BE2C (cell line): ENCODE measurements at places on chromosomes 16 and 17.

GRCh38 chr17:77400445-77400870 is 259.7 kb downstream of the SEC14L1 start:
- peak; percentile 96 for DNase-seq

DNA sequence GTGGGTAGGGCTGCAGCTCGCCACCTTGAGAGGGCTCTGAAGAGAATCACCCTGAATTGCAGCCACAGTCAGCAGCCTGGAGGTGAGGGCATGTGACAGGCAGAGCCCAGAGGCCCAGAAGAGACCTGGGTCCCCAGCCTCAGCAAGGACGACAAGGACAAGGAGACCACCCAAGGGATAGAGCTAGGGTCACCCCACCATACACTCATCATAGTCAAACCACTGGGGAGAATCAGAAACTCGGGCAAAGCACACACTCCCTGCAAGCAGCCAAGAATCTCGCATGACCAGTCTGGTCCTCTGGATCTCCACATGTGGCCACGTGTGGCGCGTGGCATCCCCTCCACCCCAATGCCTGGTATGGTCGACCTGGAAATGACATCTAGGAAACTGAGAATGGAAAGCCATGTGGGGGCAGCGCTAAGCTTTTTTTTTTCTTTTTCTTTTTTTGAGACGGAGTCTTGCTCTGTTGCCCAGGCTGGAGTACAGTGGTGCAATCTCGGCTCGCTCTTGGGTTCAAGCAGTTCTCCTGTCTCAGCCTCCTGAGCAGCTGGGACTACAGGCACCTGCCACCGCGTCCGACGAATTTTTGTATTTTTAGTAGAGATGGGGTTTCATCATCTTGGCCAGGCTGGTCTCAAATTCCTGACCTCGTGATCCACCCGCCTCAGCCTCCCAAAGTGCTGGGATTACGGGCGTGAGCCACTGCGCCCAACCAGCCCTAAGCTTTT is 4.6 kb upstream of the SPHK1 start:
- no peak for DNase-seq

DNA sequence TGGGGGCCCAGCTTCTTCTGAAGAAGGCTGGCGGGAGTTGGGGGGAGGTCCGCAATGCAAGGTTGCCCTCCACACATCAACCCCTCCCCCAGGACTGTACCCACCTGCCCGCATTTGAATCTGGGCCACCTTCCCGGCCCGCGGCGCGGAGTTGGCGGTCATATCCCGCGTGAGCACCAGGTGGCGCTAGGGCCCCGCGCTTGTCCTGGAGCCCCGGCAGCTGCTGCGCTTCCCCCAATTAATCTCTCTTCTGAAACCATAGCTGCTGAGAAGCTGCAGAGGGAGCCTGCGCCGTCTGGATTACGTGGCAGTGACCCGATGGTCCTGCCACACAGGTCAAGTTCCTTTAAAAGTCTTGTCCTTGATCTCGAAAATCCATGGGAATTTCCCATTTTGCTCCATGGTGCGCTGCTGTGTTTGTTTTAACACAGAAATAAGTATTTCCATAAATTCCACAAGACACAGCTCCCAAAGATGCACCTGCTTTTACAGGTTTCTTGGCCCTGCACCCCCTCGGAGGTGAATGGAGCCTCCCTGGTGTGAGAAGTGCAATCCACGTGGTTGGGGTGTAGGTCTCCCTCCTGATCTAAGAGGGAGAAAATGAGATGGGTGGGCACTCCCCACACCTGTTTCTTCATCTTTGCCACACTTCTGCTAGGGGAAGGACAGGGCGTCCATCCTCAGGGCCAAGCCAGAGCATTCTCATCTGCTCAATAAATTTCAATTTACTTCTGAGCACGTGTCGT is 22.1 kb downstream of the COX4I1 start:
- peak; percentile 78 for DNase-seq

GRCh38 chr16:49994006-49994405 is 31.0 kb upstream of the CNEP1R1 start:
- DNase-seq, result no peak

- no peak for DNase-seq
Observed at GRCh38 chr16:79988721-79989220, 388.2 kb upstream of the MAF start.

- no peak for DNase-seq
Observed at GRCh38 chr16:4876646-4877379, 29.5 kb downstream of the UBN1 start.

- peak; percentile 94 for DNase-seq
Observed at GRCh38 chr16:69565671-69566239, at the start of gene NFAT5. NFAT5 (plus strand) TSS chr16:69565966; CDS start chr16:69566302, 336 bp downstream.

DNA sequence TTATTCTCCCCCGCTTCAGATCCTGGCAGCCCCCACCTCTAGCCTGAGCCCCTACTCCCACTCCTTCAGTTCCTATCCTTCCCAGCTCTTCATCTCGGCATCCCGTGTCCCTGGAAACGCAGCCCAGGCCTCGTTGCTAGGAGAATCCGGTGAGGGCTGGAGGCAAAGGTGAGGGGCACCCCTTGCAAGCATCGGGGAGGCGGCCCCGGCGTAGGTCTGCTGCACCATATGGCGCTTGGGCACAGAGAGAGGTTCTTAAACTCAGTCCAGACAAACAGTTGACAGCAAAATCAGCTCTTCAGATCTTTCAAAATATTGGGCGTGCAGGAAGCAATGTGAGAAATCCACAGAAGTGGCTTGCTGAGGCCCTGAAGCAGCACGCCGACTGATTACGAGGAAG is 15.0 kb downstream of the SLC38A8 start:
- no peak for DNase-seq

DNA sequence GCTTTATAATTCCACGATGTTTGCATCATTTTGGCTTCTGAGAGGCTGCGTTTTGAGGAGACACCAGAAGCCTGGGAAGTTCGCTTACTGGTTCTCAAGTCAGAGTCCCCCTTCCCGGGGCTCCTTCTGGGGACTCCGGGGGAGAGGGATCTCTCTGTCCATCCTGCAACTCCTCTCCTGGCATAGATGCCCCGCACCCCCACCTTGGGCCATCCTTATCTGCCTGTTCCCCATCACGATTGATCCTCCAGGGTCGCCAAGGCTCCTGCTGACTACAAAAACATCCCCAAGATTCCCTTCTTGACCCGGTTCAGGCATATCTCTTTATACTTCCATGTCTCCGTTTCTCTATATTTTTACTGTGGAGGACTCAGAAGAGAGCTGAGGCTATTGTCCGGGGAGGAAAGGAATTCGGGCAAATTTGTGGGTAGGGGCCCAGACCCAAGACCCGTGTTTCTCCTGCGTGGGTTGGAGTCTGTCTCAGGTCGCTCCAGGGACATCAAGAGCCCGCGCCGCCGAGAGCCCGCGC is 18.4 kb upstream of the HOXB13 start:
- no peak for DNase-seq

DNA sequence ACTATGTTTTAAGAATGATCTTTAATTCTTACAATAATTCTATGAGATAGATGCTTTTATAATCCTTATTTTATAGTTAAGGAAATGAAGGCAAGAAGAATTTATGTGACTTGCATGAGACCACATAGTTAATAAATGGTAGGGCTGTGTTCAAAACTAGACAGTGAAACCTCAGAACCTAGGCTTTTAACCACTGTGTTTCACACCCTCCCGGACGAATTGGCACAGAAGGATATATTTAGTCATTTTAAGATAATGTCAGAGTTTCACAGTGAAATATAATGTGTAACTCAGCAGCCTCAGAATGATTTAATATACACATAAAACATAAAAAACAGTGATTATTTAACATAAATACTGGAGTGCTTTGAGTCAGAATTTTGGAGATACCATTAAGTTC is 57.0 kb downstream of the NSRP1 start:
- no peak for DNase-seq

GRCh38 chr17:7811251-7811650 is 22.8 kb upstream of the KDM6B start:
- DNase-seq, result no peak

GRCh38 chr16:4316864-4317531 is 1.1 kb downstream of the GLIS2 start:
- no peak for DNase-seq

DNA sequence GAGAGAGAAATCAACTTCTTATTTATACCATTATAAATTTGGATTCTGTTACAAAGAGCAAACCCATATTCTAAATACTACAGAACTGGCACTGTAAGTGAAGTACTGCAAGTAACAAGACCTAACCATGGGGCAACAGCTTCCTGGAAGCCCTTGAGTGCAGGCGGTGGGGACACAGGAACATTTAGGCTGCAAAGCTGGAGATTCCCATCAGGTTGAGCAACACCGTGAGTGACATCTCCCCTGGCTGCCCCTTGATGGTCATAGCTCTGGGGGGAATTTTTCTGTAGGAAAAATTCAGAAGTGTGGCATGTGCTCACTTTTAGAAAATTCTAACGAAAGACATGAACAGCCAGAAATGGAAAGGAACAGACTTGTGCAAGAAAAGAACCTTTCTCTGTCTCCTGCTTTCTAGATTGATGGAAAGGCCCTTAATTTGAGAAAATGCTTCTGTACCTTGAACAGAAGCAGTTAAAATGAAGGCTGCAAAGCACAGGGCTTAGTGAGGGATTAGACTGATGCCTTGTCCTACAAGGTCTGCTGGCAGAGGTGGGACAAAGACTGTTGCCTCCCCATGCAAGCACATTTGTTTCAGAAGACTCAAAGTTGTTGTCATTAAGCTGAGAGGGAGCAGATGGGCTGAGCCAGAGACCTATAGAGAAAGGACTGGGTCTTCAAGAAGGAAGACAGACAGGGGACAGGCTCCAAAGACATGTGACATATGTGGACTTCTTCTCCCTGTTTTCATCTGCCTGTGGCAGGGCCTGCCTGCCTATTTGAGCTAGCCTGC is 380.8 kb downstream of the SLC39A11 start:
- DNase-seq, result no peak

- no peak for DNase-seq
Observed at GRCh38 chr16:2988590-2989099, 8.4 kb upstream of the PKMYT1 start.

- DNase-seq, result no peak
Observed at GRCh38 chr16:60302261-60302660, 1568.1 kb upstream of the GOT2 start.

- DNase-seq, result peak; percentile 87
Observed at GRCh38 chr16:4404247-4404966, 12.0 kb downstream of the CORO7 start.

DNA sequence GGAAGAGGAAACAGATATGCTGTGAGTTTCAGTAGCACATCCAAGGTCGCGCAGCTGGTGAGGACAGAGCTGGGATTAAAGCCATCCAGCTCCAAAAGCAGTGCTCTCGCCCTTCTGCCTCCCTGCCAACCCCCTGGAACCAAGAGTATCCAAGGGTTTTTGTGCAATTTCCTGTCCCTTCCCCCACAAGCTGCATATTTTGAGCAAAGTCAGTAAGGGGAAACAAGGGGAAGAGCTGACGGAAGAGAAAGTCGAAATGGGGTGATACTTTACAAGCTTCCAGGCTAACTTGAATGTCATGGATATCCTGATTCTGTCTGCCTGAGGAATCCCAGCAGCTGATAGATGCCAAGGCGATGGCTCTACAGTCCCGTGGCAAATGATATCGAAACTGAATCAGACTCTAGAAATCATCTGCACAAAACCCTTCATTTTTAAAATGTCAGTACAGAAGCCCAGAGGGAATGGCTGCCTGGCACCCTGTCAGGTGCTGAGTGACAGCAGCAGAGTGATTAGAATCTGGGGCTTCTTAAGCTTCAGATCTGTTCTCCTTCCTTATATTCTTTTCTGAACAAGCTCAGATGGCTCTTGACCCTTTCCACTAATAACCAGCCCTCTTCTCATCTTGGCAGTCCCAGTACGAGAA is 42.9 kb upstream of the TEKT3 start:
- DNase-seq, result no peak

DNA sequence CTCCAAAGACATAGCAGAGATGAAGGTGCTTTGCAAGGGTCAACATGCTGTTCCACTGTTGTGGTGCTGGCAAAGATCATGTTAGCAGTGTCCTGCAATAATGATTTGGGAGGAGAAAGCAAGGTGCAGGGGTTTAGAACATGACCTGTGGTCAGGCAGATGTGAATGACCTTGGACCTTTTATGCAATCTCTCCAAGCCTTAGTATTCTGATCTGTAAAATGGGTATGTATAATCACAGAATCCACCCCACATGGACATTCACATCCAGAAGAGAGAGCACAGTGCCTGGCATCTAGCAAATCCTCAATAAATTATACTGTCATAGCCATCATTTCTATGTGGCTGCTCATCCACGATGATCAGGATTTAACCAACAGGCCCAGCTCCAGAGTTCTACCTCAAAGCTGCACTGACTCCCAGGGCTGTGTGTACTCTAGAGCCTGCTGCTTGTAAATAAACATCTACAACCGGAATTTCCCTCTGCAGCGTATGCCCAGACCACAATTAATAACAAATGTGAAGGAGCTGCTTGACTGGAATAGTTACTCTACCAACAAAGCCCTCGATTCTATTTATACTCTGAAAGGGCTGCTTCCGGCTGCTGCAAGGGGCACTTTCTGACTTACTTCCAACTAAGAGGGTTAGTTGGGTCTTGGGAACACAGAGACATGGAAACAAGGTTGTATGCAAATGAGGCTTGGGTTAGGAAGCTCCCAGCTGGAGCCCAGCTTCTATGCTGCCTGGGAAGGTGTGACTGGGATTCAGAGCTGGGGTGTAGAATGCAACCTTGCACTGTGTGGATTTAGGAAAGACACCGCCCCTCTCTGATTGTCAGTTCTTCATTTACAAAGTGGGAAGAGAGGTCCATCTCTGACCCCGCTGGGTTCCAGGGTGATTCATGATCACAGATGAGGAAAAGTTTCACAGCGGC is 265.2 kb downstream of the XYLT1 start:
- no peak for DNase-seq

GRCh38 chr17:80640366-80641084 is 95.9 kb downstream of the RPTOR start:
- DNase-seq, result no peak

DNA sequence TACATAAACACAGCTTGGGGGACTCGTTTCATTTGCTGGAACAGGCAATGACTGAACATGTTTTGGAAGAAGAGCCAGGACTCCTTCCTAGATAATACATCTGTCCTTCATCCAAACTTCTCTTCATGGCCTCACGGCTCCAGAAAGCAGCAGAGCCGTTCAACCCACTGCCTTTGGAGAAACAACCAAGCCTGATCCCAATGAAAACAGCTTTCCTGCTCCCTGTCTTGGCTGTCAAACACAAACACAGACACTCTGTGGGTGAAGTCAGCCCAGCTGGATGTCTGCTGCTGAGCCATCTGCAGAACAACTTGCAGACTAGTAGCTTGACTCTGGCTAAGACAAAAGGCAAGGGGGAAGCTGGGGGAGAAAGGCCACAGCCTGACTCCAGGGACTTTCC is 345.1 kb upstream of the PSMD7 start:
- no peak for DNase-seq

- no peak for DNase-seq
Observed at GRCh38 chr17:58614859-58615459, 76.9 kb downstream of the TEX14 start.

DNA sequence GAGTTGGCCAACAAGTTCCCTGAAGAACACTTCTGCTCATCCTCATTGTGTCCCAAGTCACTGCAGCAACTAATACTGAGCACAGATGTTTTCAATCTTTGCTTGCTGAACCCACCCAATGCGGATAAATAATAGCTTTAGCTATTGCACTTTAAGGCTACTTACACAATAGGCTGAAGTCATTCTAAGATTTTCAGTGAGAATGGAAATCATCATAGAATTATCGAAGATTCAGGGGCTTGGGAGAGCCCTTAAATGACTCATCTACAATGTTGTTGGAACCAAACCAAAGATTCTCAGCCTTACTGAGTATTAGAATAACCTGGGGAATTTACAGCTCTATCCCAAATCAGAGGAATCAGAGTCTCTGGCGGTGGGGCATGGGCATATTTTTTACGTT is 51.2 kb downstream of the SYCE1L start:
- DNase-seq, result no peak

- no peak for DNase-seq
Observed at GRCh38 chr16:11145173-11145818, 110.7 kb downstream of the SOCS1 start.

- DNase-seq, result no peak
Observed at GRCh38 chr16:12724226-12724625, 79.5 kb downstream of the CPPED1 start.
